ENCODE measurements at places on chromosomes 3 and 15.
A peak's percentile ranks its signal among the peaks of the same experiment; 100 is the strongest.

DNA sequence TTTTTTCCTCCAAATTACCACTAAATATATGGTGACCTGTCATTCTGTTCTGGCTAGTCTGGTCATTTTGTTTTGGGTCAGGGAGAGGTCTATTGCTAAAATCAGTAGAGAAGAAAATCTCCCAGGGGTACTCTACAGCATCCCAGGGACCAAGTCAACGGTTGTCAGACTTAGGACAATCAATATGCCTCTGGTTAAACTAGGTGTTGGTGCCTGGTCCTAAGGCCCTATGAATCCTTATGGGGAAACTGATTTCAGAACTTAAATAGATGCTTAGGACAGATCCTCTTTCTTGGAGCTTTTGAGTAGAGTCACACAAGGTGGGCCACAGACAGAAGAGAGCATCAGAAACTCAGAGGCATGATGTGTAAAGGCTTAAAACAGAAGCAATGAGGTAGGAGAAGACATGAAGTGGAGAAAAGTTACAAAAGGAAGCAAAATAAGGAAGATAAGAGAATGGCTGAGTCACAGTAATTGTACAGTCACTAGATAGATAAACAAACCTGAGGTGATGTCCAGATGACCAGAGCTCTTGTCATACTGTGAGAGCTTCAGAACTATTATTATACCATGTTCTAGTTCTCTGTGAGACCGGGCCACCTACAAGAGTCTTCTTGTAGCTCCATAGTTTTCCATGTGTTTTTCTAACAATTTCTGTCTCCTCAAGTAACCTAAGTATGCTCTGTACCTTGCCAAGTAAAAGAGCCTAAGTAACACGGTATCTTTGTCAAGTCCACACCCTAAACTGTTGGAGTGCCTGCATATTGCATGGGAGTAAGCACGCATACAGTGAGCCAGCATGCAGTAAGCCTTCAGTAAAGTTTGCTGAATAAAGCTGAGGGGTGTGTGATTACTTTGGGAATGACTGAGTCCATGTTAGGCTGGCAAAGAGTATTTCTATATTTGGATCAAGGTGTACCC lies 44.6 kb upstream of the LEKR1 start:
- DNase-seq = no peak

GRCh38 chr3:127736801-127737539 lies 64.2 kb downstream of the ABTB1 start:
- no peak for DNase-seq

DNA sequence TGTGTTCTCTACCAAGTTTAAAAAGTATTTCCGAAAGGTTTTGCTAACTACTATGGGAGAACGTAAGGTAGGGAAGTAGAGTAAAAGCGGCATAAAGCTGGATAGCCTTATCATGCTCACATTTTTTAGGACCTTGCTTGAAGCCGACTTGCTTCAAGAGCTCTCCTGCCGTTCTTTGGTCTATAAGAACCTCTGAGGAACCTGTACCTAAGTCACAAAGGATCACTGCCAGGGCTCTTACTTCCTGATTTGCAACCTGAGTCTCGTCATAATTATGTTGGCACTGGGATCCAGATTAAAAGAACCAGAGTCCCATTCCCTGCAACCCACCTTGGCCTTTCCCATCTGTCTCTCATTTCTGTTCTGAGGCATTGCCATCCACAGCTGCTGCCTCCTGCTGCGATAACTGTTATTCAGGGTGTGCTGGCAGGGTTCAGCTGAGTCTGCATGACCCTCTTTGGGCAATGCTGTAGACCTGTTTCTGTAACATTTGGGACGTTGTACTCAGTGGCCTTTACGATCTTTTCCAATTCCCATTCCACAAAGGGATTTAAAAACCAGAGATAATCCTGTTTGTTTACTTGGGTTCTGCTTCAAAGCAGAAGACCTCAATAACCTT lies 131.0 kb upstream of the UMPS start:
- no peak for DNase-seq

GRCh38 chr15:82663186-82663600 lies 16.0 kb upstream of the CPEB1 start:
- DNase-seq = peak; percentile 36

DNA sequence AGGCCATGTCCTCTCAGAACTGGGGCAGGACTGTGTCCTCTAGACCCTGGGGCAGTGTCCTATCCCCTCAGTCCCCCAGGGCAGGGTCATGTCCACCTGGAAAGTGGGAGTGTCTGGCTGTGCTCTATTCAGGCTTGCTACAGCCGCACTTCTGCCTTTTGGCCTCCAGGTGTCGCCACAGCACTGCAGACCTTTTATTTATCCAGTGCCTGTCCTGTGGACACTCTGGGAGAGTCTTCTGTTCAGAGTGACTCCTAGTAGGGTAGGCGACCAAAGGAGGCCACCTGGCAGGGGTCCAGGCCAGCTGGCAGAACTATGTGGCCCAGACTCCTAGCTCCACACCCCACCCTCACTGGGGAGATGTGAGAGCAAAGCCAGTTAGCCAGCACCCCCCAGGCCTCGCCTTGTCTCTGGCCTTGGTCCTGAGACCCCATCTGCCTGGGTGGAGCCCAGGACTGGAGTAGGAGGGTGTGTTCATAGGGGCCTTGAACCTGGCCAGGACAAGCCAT lies 3.9 kb downstream of the TMIE start:
- peak; percentile 58 for DNase-seq

DNA sequence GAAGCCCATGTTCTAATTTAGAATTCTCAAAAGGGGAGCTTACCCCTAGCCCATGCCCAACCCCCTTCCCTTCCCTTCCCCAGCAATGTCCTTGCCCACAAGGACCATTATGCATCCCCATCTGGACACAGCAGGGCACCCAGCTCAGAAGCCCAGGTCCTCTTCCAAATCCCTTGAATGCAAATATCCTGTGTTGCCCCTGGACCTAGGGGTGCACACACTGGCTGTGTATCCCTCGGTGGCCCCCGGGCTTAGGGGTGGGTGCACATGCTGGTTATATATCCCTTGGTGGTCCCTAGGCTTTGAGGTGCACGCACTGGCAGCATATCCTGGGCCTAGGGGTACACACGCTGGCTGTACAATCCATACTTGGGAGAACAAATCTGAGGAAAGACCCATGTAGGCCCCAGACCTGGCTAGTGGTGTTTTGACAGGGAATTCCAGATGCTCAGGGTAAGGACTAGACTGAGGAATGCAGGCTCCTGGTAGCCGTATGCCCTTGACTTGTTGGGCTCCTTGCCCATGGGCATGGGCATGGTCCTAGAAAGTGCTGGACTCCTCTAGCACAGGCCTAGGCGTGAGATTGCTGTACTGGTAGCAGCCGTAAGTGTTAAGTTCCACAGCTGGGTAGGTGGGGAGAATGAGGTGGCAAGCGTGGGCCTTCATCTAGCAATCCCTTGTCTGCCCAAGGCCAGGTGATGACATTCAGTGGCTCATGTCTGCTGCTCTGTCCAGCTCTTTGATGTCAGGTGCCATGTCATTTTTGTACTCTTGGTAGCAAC lies 222.4 kb downstream of the OPA1 start:
- DNase-seq = no peak

GRCh38 chr3:24389108-24390090 lies 105.3 kb downstream of the THRB start:
- no peak for DNase-seq

GRCh38 chr3:112974894-112975293 lies at the start of gene CD200R1:
Gene CD200R1, minus strand, starts transcription at chr3:112975103. Its CDS starts 246 bp downstream, at chr3:112974857.
- DNase-seq = no peak

DNA sequence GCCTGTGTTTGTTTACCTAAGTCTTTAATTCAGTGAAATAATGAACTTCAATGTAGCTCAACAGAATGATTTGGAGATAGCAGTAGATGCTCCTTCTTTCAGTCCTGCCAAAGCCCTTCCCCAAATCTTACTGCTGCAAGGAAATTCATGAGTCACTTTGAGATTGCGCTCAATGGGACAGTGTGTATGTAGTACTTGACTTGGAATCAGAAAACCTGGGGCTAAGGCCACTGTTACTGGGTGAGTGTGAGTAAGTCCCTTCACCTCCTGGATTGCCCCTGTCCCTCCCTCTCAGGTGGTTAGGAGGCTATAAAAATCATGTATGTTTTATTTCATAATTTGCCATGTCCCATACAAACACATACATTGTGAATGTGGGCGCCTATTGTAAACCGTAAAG lies 29.9 kb downstream of the ATP13A5 start:
- no peak for DNase-seq

GRCh38 chr3:15205934-15206661 lies at the start of gene CAPN7:
Gene CAPN7, plus strand, starts transcription at chr3:15206246. Its CDS starts 250 bp downstream, at chr3:15206496.
- DNase-seq = peak; percentile 92

- DNase-seq = no peak
Observed at GRCh38 chr15:33644304-33644703, 324.0 kb upstream of the CHRM5 start.

GRCh38 chr3:185789134-185789533 lies 35.7 kb downstream of the IGF2BP2 start:
- no peak for DNase-seq

- no peak for DNase-seq
Observed at GRCh38 chr15:97383516-97383915, 577.0 kb upstream of the ARRDC4 start.

DNA sequence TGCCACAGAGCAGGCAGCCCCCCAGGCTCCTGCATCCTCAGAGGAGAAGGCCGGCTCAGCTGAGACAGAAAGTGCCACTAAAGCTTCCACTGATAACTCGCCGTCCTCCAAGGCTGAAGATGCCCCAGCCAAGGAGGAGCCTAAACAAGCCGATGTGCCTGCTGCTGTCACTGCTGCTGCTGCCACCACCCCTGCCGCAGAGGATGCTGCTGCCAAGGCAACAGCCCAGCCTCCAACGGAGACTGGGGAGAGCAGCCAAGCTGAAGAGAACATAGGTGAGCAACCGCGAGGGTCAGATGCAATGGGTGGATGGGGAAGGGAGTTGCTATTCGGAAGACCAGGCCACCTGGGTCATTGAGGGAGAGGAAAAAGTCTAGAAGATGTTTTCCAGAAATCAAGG lies 53.0 kb downstream of the GAP43 start:
- DNase-seq = no peak

- DNase-seq = no peak
Observed at GRCh38 chr3:129033151-129033550, 27.4 kb upstream of the GP9 start.

GRCh38 chr3:84772841-84773240 lies 185.9 kb upstream of the CADM2 start:
- DNase-seq = no peak

- DNase-seq = no peak
Observed at GRCh38 chr15:89413877-89414276, 79.3 kb upstream of the POLG start.

GRCh38 chr3:100603469-100603868 lies 5.9 kb upstream of the ADGRG7 start:
- no peak for DNase-seq

DNA sequence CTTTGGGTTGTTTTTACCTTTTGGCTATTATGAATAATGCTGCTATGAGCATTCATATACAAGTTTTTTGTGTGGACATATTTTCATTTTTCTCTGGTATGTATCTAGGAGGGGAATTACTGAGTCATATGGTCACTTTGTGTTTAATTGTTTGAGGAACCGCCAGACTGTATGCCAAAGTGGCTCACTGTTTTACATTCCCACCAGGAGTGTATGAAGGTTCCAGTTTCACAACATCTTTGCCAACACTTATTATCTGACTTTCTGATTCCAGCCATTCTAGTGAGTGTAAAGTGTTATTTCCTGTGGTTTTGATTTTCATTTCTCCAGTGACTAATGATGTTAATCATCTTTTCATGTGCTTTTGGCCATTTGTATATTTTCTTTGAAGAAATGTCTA lies 51.8 kb downstream of the CMTM7 start:
- no peak for DNase-seq

- DNase-seq = no peak
Observed at GRCh38 chr3:33037471-33037870, 59.5 kb downstream of the GLB1 start.

- no peak for DNase-seq
Observed at GRCh38 chr15:28021281-28022039, 77.7 kb downstream of the OCA2 start.

DNA sequence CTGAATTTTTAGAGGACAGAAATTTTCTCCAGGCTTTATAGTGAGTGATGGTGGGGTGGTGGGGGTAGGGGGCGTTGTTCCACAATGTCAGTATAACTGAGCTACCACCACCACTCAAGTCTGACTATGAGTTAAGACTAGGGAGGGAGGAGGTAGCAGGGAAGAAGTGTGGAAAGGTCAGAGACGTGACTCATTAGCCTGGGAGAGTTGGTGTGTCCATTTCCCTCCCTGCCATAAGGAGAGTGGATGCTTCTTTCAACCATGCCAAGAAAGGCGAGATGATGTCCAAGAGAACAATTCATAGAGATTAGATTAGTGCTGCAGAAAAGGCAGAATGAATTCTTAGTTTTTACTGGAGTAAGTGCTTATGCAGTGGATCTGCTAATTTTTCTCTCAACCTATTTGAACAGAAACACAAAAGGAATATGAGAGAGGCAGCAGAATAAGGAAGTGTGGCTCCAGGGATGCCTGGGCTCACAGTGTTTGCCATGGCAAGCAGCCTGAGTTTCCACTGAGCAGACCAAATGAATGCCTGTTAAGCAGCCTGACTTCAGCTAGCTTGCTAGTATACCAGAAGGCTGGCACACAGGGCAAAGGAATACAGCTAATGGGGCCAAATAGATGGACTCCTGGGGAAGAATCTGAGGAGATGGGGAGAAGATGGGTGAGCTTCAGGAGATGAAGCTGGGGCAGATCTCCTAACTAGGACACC lies 708.9 kb downstream of the NTRK3 start:
- no peak for DNase-seq

DNA sequence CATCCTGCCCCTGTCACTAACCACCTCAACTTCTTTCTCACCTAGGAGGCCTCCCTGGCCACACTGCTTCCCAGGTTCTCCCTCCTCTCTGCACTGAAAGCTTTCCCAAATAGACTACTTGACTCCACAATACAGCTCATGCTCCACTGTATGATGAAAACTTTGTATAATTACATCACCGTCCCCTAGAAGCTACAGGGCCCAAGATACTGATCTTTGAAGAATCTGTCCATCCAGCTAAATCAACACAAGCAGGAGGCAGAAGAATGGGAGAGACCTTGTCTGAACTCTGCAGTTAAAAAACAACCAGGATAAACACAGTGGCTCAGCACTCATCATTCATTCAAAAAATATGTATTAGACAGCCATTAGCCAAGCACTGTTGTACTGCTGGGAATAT lies 26.4 kb upstream of the RPS17 start:
- DNase-seq = no peak

DNA sequence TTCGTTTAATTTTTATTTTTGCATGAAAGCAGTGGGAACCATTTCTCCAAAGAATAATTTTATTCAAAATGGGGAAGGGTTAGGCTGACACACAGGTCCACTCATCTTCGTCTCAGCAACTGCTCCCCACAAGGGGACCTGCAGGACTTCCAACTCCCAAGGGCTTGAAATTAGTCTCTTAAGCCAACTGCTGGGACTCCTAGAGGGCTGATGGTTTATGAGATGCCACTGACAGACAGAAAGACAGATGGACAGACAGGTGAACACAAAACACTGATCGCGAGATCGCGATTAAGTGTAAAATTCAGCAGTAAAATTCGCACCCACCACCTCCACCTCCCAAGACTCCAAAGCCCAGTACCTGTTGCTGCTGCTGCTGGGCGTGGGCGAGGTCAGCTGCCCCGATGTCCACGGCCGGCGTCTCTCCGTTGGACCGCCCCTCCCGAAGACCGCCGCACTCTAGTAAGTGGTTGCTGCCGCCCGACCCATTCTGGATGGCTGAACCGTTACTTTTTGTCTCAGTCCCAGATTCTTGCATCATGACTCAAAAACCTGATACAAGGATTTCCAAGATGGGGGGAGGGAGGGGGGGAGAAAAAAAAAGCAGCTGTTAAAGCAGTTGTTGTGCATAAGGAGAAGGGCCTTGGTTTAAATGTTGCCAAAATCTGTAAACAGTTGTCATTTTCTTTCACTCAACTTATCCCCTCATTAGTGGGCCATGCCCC lies 385.5 kb downstream of the FOXP1 start:
- no peak for DNase-seq

- DNase-seq = no peak
Observed at GRCh38 chr3:73637042-73637441, 12.3 kb upstream of the PDZRN3 start.

Measured in T-helper 9 cell (primary cell).